ENCODE measurements at places on chromosomes 2 and 18. TPM values are rescaled to one million over a fixed set of nuclear protein-coding genes. Genes with fewer than 3 reads are reported as not detected.

The ABCG8 gene
- polyA plus RNA-seq: not detected

The SPR gene
- 2.7 TPM for polyA plus RNA-seq

The DAW1 gene
- not detected for polyA plus RNA-seq

The FSIP2 gene
- 2.3 TPM for polyA plus RNA-seq

DNA sequence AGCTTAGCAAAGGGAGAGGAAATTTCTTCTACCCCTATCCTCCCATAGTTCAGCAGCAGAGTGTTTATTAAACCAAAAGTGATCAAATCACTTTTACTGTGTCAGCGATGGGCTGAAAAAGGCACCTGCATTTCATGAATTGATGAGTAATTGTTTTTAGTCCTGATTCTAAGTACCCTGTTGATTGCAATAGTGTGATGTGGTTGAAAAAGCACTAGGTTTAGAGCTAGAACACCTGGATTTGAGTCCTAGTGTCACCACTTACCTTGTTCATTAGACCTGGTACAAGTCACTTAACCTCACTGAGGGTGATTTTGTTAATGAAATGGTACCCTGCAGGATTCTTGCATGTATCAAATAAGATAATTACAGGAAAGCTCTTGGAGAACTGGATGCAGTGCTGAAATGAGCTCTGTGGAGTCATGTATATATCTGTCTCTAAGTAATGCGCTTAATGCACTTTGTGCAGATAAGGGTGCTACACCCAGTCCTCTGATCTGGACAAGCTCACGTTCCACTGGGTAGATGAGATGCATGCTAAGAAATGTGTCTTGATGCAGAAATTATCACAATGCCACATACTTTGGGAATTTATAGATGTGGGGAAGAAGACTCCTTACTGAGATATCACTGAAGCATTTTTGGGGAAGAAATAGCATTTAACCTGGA, 289.6 kb downstream of the PARD3B start:
- DNase-seq: no peak

GRCh38 chr2:109145286-109145685, 16.3 kb downstream of the SH3RF3 start:
- DNase-seq: no peak

DNA sequence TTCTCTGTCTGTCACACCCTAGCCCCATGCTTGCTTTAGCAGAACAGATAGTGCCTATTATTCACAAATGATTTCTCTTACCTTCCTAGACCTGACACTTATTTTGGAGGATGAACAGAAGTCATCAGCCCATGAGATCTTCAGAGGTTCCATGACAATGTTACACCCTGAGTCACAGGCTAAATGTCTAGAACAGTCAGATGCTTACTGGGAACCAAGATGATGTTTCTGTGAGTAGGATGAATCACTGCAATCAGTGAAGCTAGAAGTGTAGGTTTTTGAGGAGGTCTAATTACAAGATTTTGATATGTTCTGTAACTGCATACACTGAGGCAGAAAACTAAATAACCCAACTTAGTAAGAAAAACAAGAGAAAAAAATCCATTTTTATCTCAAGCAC, 123.0 kb upstream of the THUMPD2 start:
- no peak for DNase-seq

GRCh38 chr2:133271105-133271504, 297.2 kb downstream of the NCKAP5 start:
- no peak for DNase-seq

GRCh38 chr18:35746826-35747339, 165.3 kb downstream of the GALNT1 start:
- no peak for DNase-seq

DNA sequence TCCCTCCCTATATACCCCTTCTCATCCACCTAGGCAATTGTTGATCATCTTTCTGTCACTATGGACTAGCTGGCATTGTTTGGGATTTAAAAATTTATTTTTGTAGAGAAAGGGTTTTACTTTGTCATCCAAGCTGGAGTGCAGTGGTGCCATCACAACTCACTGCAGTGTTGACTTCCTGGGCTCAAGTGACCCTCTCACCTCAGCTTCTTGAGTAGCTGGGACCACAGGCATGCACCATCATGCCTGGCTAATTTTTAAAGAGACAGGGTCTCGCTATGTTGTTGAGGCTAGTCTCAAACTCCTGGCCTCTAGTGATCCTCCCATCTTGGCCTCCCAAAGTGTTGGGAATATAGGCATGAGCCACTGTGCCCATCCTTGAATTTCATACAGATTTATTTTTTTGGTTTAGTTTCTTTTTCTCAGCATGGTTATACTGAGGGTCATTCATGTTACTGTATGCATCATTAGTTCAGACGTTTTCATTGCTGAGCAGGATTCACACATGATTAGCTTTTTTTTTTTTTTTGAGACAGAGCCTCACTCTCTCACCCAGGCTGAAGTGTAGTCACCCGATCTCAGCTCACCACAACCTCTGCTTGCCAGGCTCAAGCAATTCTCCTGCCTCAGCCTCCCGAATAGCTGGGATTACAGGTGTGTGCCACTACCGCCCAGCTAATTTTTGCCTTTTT, 8.6 kb upstream of the PCARE start:
- no peak for DNase-seq

Data from muscle of back (tissue), 13 donors.